ENCODE measurements at places on chromosomes 6 and 20. TPM values are rescaled to one million over a fixed set of nuclear protein-coding genes. Genes with fewer than 3 reads are reported as not detected.

- no peaks in the 10 kb centered on the region for H3K27me3 ChIP-seq
- peak overlapping the region; percentile 41 for H3K27ac ChIP-seq
- peak; percentile 49 for DNase-seq
- H3K4me1 ChIP-seq: no peaks in the 10 kb centered on the region
- H3K4me3 ChIP-seq: no peak overlapping the region
- H3K36me3 ChIP-seq: no peaks in the 10 kb centered on the region
Measured at GRCh38 chr20:54086507-54087039, 16.2 kb upstream of the BCAS1 start.

The WFDC12 gene
- not detected for total RNA-seq

GRCh38 chr20:24987873-24988835 lies 4.4 kb downstream of the APMAP start:
- DNase-seq: peak; percentile 10
- H3K4me3 ChIP-seq: no peak overlapping the region
- H3K4me1 ChIP-seq: no peaks in the 10 kb centered on the region
- no peaks in the 10 kb centered on the region for H3K36me3 ChIP-seq

The HTR1B gene
- total RNA-seq: 0.19 TPM

Data from colonic mucosa (tissue), 4 donors.